ENCODE measurements at places on chromosomes 16 and 17. TPM values are rescaled to one million over a fixed set of nuclear protein-coding genes. Genes with fewer than 3 reads are reported as not detected.

The RFWD3 gene
- total RNA-seq, result 29.7 TPM

The SLC47A1 gene
- 2.0 TPM for total RNA-seq

The NOTUM gene
- 4.0 TPM for total RNA-seq

The C17orf50 gene
- not detected for total RNA-seq

The AMDHD2 gene
- total RNA-seq, result 23.2 TPM

The GNAO1 gene
- 23.8 TPM for total RNA-seq

The NPIPB13 gene
- 48.8 TPM for total RNA-seq

The ZNF624 gene
- total RNA-seq, result 8.7 TPM

The GCGR gene
- not detected for total RNA-seq

The SPOP gene
- total RNA-seq, result 107 TPM

The SGCA gene
- 16.9 TPM for total RNA-seq

The C17orf113 gene
- 1.9 TPM for total RNA-seq

The PTGES3L gene
- 2.7 TPM for total RNA-seq

The PRSS27 gene
- total RNA-seq, result 3.1 TPM

The CPHXL2 gene
- total RNA-seq, result not detected

The KRTAP4-6 gene
- not detected for total RNA-seq

The KRT27 gene
- 2.0 TPM for total RNA-seq

The TAC4 gene
- not detected for total RNA-seq

The MYO15A gene
- 1.8 TPM for total RNA-seq

The PGAP6 gene
- 37.6 TPM for total RNA-seq

The UBB gene
- total RNA-seq, result 1,159 TPM

The POLR3E gene
- total RNA-seq, result 87.9 TPM

The TAT gene
- total RNA-seq, result 0.26 TPM

The MT4 gene
- not detected for total RNA-seq

The KCNH4 gene
- total RNA-seq, result 0.99 TPM

The IL17C gene
- total RNA-seq, result not detected

The ACAP1 gene
- total RNA-seq, result 12.7 TPM

The AGRP gene
- total RNA-seq, result not detected

The PRDM7 gene
- total RNA-seq, result not detected

The EVI2A gene
- 2.7 TPM for total RNA-seq

The SULT1A4 gene
- total RNA-seq, result 3.3 TPM

The TMEM114 gene
- total RNA-seq, result not detected

The CA7 gene
- total RNA-seq, result not detected

The G6PC3 gene
- total RNA-seq, result 76.2 TPM

The ZSCAN10 gene
- not detected for total RNA-seq

The PDE6G gene
- not detected for total RNA-seq

The KRTAP16-1 gene
- not detected for total RNA-seq

The RNF222 gene
- total RNA-seq, result not detected

The TLCD2 gene
- 9.2 TPM for total RNA-seq

The CDH1 gene
- 428 TPM for total RNA-seq

The ABCC6 gene
- total RNA-seq, result 0.29 TPM

The KRTAP9-8 gene
- total RNA-seq, result not detected

The GAS7 gene
- 31.2 TPM for total RNA-seq

The CD68 gene
- total RNA-seq, result 61.0 TPM

The GAS2L2 gene
- total RNA-seq, result not detected

The TK1 gene
- 1.2 TPM for total RNA-seq

The TBC1D3E gene
- not detected for total RNA-seq

The MATCAP1 gene
- total RNA-seq, result 50.7 TPM

The CES3 gene
- total RNA-seq, result 0.29 TPM

The ABCC11 gene
- total RNA-seq, result 1.7 TPM

All from ureter (tissue), 1 donor.